ENCODE measurements at places on chromosomes 12 and 14. TPM values are rescaled to one million over a fixed set of nuclear protein-coding genes. Genes with fewer than 3 reads are reported as not detected.

INSM2 gene
- total RNA-seq, result not detected

WIF1 gene
- total RNA-seq, result 0.15 TPM

TARBP2 gene
- 46.1 TPM for total RNA-seq

TAS2R8 gene
- not detected for total RNA-seq

BAZ1A gene
- 18.9 TPM for total RNA-seq

LAG3 gene
- 0.15 TPM for total RNA-seq

PAWR gene
- 8.6 TPM for total RNA-seq

SLC4A8 gene
- 4.5 TPM for total RNA-seq

TAS2R9 gene
- not detected for total RNA-seq

GSG1 gene
- total RNA-seq, result 0.66 TPM

KRT80 gene
- not detected for total RNA-seq

SLC17A8 gene
- total RNA-seq, result not detected

IGFBP6 gene
- total RNA-seq, result 1,775 TPM

SERPINA10 gene
- 0.17 TPM for total RNA-seq

CPNE6 gene
- total RNA-seq, result not detected

GALNT4 gene
- total RNA-seq, result 17.9 TPM

PRIM1 gene
- 15.6 TPM for total RNA-seq

CMA1 gene
- not detected for total RNA-seq

KLRB1 gene
- total RNA-seq, result not detected

DLGAP5 gene
- total RNA-seq, result 66.5 TPM

IAPP gene
- total RNA-seq, result not detected

CCDC38 gene
- not detected for total RNA-seq

FAIM2 gene
- total RNA-seq, result 2.6 TPM

KRT78 gene
- total RNA-seq, result not detected

SERPINA3 gene
- total RNA-seq, result 0.15 TPM

BCL11B gene
- total RNA-seq, result under 0.01 TPM

GALNT8 gene
- total RNA-seq, result 0.29 TPM

KLRD1 gene
- 0.66 TPM for total RNA-seq

RNASE7 gene
- not detected for total RNA-seq

SLC10A1 gene
- not detected for total RNA-seq

LGALS3 gene
- total RNA-seq, result 567 TPM

FAM90A1 gene
- total RNA-seq, result not detected
